ENCODE measurements at places on chromosomes 6 and 20. TPM values are rescaled to one million over a fixed set of nuclear protein-coding genes. Genes with fewer than 3 reads are reported as not detected.

MUCL3 gene
- polyA plus RNA-seq: not detected

DNA sequence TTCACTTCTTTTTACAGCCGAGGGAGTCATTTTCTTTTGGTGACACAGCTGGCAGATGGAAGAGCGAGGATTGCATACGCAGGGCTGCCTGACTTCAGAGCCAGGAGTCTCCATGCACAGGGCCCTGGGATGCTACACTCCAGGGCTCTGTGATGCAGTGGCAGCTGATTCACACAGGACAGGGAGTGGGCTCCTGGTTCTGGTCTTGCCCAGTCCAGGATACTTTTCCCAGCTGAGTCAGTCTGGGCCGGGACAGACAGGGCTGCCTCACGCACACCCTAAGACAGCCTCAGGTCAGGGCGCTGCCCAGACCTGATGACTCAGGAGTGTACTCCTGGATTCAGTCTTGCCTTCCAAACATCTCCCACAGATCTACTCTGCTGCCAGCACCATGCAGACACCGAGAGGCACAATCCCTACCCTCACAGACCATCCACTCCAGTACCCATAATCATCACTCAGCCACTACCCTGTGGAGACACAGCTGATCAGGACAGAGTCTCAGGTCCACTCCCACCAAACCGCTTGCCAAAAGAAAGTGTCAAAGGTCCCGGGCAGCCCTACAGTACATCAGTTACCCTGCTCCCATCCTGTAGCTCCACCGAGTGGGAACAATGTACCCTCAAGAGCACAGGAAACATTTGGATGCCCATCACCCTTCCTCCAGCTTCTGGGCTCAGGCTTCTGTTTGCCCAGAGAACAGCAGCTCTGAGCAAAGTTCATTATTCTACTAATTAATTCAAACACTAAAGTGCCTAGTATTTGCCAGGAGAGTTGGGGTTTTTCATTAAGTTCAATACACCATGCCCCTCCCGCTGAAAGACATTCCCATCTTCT is 11.5 kb downstream of the SDC4 start:
- DNase-seq: no peak

EPPIN gene
- polyA plus RNA-seq: not detected

RFX6 gene
- not detected for polyA plus RNA-seq

DNA sequence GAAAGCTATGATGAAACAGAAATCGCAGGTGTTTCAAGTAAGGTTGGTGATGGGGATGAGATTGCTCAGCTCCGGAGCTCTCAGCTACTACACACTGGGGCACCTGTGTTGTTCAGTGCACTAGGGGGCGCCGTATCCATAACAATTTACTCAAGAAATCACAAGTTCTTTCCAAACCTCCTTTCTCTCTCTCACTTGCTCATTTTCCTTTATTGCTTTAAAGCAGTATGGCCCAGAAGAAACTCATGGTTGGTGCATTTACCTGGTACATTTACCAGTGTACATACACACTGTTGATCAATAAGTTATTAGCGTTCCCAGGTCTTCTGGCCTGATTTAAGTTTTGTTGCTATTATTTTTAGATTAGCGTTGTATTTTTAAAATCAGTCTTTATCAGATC is 235.2 kb upstream of the TAB2 start:
- peak; percentile 58 for DNase-seq

GRCh38 chr6:40194447-40195170 is 260.3 kb upstream of the MOCS1 start:
- no peak for DNase-seq

DNA sequence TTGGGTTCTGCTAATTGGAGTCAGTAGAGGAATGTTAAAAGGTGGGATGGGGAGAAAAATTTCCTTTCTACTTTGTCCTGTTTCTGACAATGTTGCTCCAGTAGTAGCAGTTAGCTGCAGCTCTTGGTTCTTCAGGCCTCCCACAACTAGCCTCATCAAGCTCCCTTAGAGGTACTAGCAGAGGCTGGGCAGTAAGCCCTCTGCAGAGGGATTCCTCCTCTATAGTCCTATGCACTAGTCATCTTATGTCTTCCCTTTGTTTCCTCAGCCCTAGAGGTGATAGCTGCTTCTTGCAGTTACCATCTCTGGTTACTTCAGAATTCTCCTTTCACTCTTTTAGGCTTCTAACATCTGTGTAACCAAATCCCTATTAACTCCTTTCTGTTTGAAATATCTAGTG is 99.8 kb downstream of the FILIP1 start:
- no peak for DNase-seq

GRCh38 chr6:156782691-156783320 is 5.6 kb downstream of the ARID1B start:
- no peak for DNase-seq

DNA sequence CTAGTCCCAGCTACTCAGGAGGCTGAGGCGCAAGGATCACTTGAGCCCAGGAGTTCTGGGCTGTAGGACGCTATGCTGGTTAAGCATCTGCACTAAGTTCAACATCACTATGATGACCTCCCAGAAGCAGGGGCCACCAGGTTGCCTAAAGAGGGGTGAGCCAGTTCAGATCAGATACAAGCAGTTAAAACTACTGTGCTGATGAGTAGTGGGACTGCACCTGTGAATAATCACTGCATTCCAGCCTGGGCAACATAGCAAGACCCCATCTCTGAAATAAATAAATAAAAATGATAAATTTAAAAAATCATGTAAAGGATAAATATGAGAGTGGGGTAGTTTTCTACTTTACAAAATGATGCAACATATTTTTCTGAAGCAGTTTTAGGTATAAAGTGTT is 106.5 kb downstream of the TMEM170B start:
- no peak for DNase-seq

DNA sequence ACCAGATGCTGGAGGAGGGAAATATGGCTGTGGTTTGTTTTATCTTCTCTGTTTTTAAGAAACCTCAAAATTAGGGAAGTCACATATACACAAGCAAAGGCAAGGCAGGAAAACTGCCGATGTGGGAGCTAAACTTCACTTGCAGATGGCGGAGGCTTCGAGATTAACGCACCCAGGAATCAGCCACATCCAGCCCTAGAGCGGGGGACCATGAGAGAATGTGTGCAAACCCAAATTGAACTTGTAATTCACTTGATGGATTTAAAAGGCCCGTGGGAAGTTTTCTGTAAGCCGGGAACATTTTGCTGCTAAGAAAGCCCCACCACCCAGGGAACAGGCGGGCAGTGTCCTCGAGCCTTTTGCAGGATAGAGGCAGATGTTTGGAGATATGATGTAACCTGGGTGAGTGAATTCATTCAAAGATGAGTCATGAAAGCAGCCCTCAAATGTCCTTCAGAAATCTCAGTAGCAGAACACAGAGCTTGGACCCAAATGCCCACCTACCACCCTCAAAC is 39.9 kb downstream of the PREX1 start:
- DNase-seq: no peak

ERVFRD-1 gene
- not detected for polyA plus RNA-seq

DNA sequence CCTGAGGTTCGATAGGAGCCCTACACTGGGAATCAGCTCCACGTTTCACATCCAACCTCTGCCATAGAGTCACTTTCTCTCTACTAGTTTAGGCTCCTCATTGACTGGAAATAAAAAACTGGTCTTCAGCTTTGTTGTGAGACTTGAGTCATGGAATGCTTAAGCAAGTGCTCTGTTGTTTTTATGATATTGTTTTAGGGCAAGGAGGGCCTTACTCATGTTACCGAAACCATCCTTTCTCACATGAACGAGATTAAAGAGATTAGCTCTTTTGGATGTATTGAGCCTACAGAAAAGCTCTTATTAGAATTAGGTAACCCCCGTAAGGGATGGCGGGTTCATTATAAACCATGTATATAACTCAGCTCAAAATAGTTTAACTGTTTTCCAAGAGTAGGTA is 6.9 kb upstream of the MOCS1 start:
- DNase-seq: no peak

GRCh38 chr6:46078294-46078693 is 51.5 kb upstream of the ENPP4 start:
- no peak for DNase-seq

GRCh38 chr6:156822747-156823206 is 45.6 kb downstream of the ARID1B start:
- peak; percentile 39 for DNase-seq

- DNase-seq: no peak
Observed at GRCh38 chr6:143322386-143322785, 128.1 kb downstream of the ADAT2 start.

DNA sequence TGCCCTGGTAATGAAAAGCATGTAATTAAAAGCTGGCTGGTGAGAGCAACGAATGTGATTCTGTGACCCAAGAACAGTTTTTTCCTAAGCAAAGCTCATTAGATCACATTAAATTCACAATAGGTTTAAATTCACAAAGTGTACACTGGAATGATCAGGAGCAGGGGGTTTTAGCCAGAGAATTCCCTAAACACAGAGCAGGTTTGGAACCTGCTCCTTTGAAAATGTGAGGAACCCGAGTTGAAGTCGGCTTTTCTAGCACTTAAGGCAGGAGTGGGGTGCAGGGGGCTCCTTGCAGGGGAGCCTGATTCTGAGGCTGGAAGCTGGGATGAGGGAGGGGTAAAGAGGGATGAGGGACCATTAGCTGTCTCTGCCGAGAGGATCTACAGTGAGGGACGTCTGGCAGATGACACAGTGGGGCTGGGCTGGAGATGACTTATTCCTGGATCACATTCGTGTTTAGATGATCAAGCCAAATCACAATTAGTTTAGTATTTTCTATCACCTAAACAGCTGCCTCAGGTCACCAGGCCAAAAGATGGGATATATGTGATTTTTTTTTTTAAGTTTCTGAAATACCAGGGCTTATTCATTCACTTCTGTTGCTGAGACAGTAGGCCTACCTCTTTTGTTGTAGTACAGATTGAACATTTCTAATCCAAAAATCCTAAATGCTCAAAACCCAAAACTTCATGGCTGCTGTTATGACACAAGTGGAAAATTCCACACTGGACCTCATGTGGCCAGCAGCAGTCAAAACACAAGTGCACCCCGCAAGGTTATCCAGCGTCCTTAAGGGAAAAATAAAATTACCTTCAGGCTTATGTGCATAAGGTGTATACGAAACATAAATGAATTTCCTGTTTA is 93.1 kb upstream of the HIVEP1 start:
- no peak for DNase-seq

- no peak for DNase-seq
Observed at GRCh38 chr20:41854765-41855164, 236.6 kb upstream of the CHD6 start.

GRCh38 chr6:41524634-41525011 is 21.6 kb upstream of the FOXP4 start:
- DNase-seq: no peak

DNA sequence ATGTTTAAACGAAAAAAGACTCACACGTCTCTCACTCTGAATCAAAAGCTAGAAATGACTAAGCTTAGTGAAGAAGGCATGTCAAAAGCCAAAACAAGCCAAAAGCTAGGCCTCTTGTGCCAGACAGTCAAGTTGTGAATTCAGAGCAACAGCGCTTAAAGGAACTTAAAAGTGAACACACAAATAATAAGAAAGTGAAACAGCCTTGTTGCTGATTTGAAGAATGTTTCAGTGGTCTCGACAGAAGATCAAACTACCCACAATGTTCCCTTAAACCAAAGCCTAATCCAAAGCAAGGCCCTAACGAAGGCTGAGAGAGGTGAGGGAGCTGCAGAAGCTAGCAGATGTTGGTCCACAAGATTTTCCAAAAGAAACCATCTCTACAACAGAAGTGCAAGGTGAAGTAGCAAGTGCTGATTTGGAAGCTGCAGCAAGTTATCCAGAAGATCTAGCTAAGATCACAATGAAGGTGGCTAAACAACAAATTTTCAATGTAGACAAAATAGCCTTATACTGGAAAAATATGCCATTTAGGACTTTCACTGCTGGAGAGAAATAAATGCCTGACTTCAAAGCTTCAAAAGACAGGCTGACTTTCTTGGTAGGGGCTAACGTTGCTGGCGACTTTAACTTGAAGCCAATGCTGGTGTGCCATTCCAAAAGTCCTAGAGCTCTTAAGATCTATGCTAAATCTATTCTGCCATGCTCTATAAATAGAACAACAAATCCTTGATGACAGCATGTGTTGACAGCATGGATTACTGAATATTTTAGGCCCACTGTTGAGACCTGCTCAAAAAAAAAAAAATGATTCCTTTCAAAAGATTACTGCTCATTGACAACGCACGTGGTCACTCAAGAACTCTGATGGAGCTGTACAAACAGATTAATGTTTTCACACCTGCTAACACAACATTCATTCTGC is 40.3 kb downstream of the SEC63 start:
- DNase-seq: no peak

C6orf52 gene
- 0.71 TPM for polyA plus RNA-seq

GRCh38 chr6:24779416-24780016 is 4.8 kb downstream of the GMNN start:
- no peak for DNase-seq

- DNase-seq: no peak
Observed at GRCh38 chr20:49792006-49792405, 20.6 kb upstream of the SLC9A8 start.

DNA sequence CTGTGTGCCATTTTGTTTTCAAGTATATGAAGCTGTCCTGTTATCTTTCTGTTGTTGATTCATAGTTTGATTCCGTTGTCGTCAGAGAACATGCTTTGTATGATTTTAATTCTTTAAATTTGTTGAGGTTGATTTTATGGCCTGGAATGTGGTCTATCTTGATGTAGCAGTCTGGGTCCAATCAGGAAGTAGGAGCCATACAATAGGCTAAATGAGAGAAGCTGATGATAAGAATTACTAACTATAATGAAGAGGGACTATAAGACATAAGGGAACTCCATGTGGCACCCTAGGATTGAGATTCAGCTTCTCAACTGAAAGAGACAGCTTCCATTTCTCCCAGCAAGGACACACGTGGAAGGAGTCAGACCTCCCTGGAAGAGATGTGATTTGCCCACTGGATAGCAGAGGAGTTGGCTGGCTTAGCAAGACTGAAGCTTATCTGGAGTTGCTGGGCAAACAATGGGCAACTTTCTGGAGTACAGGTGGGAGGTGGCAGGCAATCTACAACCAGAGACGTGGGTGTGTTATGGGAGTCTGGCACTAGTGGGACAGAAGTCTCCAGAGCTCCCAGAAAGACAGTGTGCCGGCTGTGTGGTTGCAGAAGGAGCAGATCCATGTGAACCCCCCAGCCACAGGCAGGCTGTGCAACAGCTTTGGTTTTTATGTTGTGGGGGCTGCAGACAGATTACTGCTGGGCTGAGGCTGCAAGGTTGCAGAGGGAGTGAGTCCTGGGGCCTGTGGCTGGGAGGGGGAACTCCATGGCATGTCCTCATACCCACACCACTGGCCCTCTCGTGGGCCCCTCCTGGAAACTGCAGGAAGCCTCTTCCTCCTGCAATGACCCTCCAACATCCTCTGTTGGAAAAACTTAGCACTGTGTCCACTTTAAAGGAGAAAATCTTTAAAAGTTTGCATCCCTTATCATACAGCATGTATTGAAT is 7.1 kb downstream of the ZNF831 start:
- no peak for DNase-seq

- no peak for DNase-seq
Observed at GRCh38 chr6:110654096-110654820, 161.0 kb downstream of the CDK19 start.

GRCh38 chr6:169777896-169778295 is 26.5 kb downstream of the ERMARD start:
- no peak for DNase-seq
